ENCODE measurements at places on chromosomes 11 and 22.

DNA sequence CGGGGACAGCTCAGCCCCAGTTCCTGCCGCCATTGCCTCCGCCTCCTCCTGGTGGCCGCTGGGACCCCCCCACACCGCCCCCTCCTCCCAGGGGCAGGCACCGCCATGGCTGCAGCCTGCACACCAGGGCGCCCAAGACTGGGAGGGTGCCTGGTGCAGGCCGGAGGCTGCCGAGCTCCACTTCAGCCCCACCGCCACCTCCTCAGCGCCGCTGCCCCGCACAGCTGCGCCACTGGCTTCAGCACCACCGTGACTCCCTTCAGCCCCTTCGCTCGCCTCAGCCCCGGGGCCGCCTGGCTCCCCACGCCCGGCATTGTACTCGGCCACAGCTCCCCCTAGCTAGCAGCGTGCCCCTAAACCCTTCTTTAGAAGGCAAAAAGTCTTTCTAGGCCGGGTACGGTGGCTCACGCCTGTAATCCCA, 131.1 kb downstream of the CRYBB2 start:
- no peak for DNase-seq

GRCh38 chr11:67082071-67082791, 25.6 kb downstream of the RHOD start:
- no peak for DNase-seq

GRCh38 chr11:93518081-93518480, 25.1 kb downstream of the SMCO4 start:
- DNase-seq: no peak

DNA sequence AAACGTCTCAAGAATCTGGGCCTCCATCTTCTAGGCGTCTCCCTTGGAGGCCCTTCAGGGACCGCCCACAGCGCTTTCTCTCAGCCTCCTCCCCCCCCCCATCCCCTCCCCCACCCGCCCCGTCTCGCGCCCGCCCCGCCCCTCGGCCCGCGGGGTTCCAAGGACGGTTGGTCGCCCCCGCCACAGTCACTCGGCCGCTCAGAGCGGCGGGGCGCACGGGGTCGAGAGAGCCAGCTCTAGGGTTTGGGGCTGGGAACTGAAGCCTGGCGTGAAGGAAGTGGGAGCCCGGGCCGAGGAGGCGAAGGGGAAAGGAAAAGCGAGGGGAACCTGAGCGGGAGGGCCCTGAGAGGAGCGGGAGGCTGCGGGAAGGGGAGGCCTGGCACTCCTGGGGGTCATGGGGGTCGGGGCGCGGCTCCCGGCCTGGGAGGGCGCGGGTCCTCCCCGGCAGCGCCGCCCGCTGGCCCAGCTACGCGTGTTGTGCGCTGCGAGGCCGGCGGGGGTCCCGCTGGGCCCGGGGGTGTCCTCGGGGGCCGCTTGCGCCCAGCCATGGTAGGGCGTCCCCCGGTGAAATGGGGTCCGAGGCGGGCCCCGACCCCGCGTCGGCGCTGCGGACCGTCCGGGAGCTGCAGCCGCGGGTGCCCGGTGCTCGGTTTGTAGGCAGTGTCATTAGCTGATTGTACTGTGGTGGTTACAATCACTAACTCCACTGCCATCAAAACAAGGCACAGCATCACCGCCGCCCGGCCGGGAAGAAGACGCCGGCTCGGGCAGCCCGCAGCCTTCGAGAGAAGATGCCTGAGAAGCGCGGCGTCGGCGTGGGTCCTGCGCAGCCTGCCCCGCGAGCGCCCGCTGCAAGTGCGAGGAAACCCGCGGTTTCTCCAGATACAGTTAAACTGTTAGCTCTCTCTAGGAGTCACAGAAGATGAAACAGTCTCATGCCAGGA, at the start of gene BTG4:
TSS of gene BTG4 (minus strand) at position 91 of the 944 bp plus-strand sequence. CDS start 13,610 bp downstream, outside the sequence.
- peak; percentile 24 for DNase-seq

- DNase-seq: no peak
Observed at GRCh38 chr22:49418341-49418894, 409.3 kb downstream of the BRD1 start.

DNA sequence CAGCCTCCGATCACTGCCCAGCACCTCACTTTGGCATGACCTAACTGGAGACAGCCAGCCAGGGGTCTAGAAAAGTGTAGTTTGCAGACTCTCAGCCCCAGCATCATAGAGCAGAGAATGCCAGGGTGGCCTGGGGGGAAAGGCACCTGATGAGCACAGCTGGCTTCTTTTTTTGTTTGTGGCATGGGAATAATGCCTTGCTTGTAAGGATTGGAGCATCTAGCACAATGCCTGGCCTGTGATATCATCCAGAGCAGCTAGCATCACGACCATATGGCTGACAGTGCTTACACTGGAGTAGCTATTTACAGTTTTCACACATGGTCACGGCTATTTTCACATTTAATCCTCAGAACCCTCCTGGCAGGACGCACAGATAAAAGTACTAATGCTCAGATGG, 594.8 kb upstream of the B3GAT1 start:
- no peak for DNase-seq

- no peak for DNase-seq
Observed at GRCh38 chr11:56716379-56716854, 17.5 kb downstream of the OR9G1 start.

DNA sequence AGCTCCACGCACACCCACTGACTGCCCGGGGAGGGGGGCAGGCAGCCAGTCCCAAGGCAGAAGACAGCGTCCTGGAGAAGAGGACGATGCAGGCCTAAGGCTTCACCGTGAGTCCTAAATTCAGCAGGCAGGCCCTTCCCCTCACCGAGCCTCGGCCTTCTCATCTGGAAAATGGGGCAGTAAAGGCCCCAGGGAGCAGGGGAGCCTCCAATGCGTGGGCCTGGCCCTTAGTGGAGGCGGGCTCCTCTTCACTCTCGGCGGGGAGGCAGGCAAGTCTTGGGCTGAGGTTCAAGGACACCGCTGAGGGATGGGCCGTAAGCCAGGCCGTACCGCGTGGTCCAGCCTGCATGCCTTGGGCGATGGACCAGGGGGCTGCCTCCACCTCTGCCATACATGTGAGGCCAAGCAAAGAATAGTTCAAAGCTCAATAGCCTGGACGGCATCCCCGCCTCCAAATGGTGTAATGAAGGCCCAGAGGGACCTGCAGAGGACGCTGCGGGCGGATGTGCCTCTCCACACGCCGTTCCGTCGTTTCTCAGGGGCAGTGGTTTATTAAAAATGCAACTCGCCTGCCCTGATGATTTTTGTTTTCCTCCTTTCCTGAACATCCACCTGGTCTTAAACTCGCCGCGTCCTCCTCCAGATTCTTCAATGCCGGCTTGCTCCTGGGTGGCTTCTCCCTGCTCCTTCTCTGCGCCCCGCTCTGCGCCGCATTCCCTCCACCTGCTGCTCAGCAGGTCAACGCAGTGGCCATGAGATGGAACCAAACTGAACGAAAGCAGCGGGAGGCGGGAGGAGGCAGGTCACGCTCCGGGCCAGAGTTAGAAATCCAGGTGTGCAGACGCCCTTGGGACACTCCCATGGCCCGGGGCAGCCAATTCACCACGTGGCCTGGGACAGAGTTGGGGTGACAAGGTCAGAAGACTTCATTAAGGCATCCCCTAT, 627.8 kb downstream of the TBC1D22A start:
- DNase-seq: no peak
